ENCODE measurements at places on chromosomes 16 and 17. TPM values are rescaled to one million over a fixed set of nuclear protein-coding genes. Genes with fewer than 3 reads are reported as not detected.
A peak's percentile ranks its signal among the peaks of the same experiment; 100 is the strongest.

The TPSG1 gene
- 0.30 TPM for total RNA-seq

The NPIPB6 gene
- 0.73 TPM for total RNA-seq

The ODF4 gene
- not detected for total RNA-seq

GRCh38 chr16:1788095-1788707, 5.3 kb downstream of the IGFALS start:
- no peak for DNase-seq

- no peak for DNase-seq
Measured at GRCh38 chr16:88539652-88540345, 30.4 kb upstream of the ZC3H18 start.

- no peak for DNase-seq
Measured at GRCh38 chr16:57082664-57083063, 9.7 kb upstream of the CPNE2 start.

DNA sequence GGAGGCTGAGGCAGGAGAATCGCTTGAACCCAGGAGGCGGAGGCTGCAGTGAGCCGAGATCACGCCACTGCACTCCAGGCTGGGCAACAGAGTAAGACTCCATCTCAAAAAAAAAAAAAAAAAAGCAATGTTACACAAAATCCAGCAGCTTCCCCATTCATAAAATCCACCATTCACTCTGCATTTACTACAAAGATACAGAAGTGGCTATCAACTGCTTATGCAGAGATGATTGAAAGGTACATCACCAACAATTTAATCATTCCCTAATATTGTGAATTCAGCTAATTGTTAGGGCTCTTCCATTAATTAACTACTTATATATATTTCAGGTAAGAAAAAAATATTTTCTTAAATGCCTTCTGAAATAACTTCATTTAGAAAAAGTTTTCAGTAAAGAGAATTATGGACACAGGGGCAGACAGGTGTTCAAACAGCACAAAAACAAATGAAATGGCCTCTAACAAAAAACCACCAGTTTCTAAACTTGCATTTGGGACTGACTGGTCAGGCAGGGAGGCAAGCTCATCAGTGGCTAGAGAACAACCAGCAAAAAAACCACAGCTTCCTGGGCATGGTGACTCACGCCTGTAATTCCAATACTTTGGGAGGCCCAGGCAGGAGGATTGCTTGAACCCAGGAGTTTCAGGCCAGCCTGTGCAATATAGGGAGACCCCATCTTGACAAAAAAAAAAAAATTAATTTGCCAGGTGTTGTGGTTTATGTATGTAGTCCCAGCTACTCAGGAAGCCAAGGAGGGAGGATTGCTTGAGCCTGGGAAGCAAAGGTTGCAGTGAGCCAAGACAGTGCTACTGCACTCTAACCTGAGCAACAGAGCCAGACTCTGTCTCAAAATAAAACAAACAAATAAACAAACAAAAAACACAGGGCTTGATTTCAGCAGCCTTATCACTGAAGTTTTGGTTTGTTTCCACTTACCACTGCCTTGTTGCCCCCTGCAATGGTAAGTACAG, 26.3 kb downstream of the ERN1 start:
- DNase-seq, result no peak

- DNase-seq, result no peak
Measured at GRCh38 chr16:4477966-4478365, 1.8 kb downstream of the HMOX2 start.

- no peak for DNase-seq
Measured at GRCh38 chr16:77437859-77438258, 3.0 kb upstream of the ADAMTS18 start.

DNA sequence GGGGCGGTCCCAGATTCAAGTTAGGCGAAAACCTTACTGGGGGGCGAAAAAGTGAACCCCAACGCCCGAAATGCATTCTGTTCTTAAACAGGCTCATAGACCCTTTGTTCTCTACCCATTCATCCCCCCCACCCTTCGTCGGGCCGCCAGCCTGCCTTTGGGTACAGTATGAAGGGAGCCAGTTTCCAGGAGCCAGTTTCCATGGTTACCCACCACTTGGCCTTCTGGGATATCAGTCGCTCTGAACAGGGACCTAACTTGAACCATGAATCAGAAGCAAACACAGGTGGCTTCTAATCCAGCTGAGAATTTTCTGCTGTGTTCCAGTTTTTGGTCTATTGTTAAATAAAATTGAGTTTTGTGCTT, 532 bp downstream of the DHX40 start:
- peak; percentile 69 for DNase-seq
